Natural killer cell treated with Interleukin-12 subunit alpha and Interleukin-12 subunit beta and Interleukin-15 and Interleukin-18, amount 100 ng/mL, for 72 hours (primary cell): ENCODE measurements at places on chromosomes 16 and 17. TPM values are rescaled to one million over a fixed set of nuclear protein-coding genes. Genes with fewer than 3 reads are reported as not detected.

Gene HNF1B
- total RNA-seq = 0.19 TPM

Gene MGAT5B
- total RNA-seq = 0.59 TPM

Gene C17orf67
- total RNA-seq = 1.9 TPM

Gene ZG16B
- total RNA-seq = 3.8 TPM

Gene CASKIN1
- total RNA-seq = 0.14 TPM

Gene SLC47A2
- total RNA-seq = not detected

Gene KRT17
- total RNA-seq = not detected

Gene RFWD3
- total RNA-seq = 76.7 TPM

Gene LHX1
- total RNA-seq = 0.24 TPM

Gene PAM16
- total RNA-seq = 59.0 TPM

Gene SP6
- total RNA-seq = not detected

Gene TBC1D3K
- total RNA-seq = not detected

Gene C16orf87
- total RNA-seq = 18.0 TPM

Gene ROGDI
- total RNA-seq = 7.1 TPM

Gene KRT33B
- total RNA-seq = not detected

Gene PCGF2
- total RNA-seq = not detected

Gene PITPNM3
- 0.59 TPM for total RNA-seq

Gene TNS4
- 2.9 TPM for total RNA-seq

Gene MPRIP
- 216 TPM for total RNA-seq

Gene IRF8
- 510 TPM for total RNA-seq

Gene KRTAP4-6
- total RNA-seq = not detected

Gene KRTAP4-5
- not detected for total RNA-seq

Gene POLR3E
- 114 TPM for total RNA-seq

Gene STUB1
- total RNA-seq = 95.0 TPM

Gene TP53TG3
- total RNA-seq = not detected

Gene PRR35
- total RNA-seq = 0.12 TPM

Gene KRT12
- total RNA-seq = not detected

Gene GAST
- total RNA-seq = not detected

Gene COL1A1
- 1.7 TPM for total RNA-seq

Gene CTRB1
- total RNA-seq = not detected

Gene CX3CL1
- not detected for total RNA-seq

Gene USP31
- total RNA-seq = 16.6 TPM

Gene GPRC5B
- total RNA-seq = not detected

Gene MLKL
- 17.1 TPM for total RNA-seq

Gene COQ9
- 42.9 TPM for total RNA-seq

Gene HSD11B2
- total RNA-seq = not detected

Gene CCL17
- total RNA-seq = not detected

Gene TOM1L1
- total RNA-seq = not detected
